ENCODE measurements at places on chromosomes 11 and 22.

- DNase-seq: no peak
Measured at GRCh38 chr11:34558211-34558610, 44.6 kb upstream of the ELF5 start.

GRCh38 chr22:36055376-36056295, 27.0 kb upstream of the RBFOX2 start:
- DNase-seq: no peak

GRCh38 chr11:95465887-95466286, 234.9 kb upstream of the SESN3 start:
- DNase-seq: no peak

- DNase-seq: no peak
Measured at GRCh38 chr11:9852465-9852864, 188.6 kb downstream of the SWAP70 start.

DNA sequence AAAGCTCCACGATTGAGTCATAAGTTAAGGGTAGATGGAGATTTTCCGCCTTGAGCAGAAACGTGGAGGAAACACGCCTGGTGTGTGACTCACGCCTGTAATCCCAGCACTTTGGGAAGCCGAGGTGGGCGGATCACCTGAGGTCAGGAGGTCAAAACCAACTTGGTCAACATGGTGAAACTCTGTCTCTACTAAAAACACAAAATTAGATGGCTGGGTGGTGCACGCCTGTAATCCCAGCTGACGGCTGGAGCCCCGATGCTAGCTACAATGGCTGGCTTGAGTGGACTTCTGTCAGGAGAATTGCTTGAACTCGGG, 17.3 kb upstream of the DGCR8 start:
- DNase-seq: no peak
